ENCODE measurements at places on chromosomes 3 and 15.

- no peak for DNase-seq
These were observed 8.3 kb downstream of the CCDC13 start for GRCh38 chr3:42764561-42765295.

GRCh38 chr15:74044267-74045110, 37.9 kb downstream of the GOLGA6A start:
- DNase-seq = no peak

- no peak for DNase-seq
These were observed 2.1 kb downstream of the RFX7 start for GRCh38 chr15:56241374-56242105.

- DNase-seq = no peak
These were observed 308.3 kb upstream of the CCDC54 start for GRCh38 chr3:107068980-107069379.

DNA sequence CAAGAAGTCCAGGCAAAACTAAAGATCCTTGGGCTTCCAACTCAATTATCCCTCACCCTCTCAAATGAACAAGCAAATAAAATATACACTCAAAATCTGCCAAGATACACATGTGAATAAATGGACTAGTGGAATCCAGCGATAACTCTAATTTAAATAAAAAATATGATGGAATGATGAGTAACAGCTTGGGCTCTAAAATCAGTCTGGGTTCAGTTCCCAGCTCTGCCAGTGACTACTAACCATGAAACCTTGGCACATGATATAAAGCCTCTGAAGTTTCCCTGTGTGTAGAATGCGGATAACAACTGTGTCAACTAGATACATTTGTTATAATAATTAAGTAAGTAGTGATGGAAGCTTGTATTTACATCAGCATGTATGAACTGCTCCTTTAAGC, 81.3 kb downstream of the CADPS start:
- DNase-seq = no peak

DNA sequence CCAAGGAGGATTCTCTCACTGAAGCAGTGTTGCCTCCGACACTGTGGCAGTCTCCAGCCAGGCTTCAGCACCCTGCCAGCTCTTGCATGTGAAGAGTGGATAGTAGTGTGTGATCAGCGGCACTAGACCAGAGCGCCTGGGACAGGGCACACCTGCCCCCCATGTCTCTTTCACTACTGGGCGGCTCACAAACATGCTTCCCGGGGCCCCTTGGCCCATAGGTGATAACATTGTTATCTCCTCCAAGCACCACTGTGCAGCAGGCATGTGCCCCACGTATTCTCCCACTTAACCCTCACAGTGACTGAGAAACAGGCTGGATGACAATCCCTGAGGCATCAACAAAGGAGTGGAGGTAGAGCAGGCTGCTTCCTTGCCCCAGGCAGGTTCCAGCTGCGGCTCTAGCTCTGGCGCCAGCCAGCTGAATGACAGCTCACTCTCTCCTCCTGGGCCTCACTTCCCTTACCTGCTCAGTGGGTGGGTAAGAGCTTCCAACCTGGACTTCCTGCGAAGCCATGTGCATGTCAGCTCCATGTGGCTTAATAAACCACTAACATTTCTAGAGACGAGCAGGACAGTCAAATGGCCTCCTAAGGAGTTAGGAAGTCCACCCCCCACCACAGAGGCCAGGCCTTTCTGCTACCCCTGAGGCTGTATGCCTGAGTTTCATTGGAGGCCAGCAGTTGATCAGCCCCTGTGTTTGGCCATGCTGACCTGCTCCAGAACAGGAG, 37.8 kb downstream of the KLF13 start:
- peak; percentile 57 for DNase-seq

GRCh38 chr15:40245666-40246450, 7.0 kb downstream of the PAK6 start:
- DNase-seq = no peak

DNA sequence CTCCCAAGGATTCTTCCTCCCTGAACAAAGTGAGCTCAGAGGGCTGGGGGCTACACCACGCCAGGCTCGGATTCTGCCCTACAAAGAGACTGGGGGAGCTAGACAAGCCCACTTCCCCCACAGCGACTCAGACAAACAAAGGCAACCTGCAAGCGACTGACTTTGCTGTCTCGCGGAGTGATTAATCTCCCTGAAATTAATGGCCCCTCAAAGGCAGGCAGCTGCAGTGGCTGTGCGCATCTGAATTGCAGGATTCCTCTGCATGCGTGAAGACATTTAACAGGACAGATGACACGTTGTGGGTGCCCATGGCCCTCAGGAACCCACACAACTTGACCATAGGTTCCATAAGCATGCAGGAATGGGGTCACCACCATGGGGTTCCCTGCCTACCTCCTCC, 18.4 kb downstream of the CTXND1 start:
- DNase-seq = no peak

DNA sequence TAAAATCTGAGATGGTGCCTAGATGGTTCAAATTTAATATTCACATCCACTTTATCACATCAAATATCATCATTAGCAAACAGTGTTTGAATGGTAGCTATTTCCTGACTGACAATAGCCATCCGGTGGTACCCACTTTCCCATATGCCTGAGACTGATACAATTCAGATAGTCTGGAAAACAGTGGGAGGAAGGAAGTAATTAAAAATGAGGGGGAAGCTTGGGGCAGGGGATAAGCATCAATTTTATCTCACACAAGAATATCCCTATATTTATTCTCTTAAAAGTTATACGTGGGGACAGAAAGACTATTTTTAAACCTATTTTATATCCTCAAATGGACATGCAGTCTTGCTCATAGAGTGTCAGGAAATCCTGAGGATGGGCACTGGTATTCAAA, 122.5 kb upstream of the GAP43 start:
- DNase-seq = no peak

DNA sequence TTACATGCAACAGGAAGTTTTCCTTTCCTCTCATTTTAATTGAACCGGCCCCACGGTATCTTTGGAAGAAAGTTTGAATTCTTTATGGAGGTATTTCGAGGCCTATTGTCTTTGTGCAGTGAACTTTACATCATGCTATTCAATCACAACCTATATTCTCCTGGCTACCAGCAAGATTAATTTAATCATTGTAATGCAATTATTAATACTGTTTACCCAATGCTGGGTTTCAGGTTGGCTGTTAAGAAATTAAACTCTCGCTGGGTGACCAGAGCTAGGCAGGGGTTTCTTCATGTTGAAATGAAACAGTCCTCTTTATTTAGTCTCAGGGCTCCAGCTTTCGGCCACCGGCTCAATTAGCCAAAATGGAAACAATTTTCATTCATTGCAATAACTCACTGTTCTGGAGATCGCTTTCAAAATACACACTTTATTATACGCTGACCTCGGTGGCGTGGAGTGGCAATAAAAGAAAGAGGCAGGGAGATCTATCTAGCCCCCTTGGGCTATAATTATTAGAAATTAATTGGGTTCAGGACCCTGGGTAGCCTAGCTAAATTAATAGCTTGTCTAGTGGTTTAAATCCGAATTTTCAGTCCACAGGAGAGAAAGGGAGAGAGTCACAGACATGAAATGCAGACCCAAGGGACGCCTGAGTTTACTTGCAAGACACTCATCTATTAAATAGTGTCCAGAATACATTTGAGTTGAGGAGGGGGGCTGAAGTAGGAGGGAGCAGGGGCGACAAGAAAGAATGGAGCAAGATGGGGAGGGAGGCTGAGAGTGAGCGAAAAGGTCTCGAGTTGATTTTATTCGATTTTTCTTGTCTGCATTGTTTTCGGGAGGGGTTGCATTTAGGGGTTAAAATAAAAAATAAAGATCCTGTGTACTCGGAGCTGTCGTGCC, 3.9 kb upstream of the MECOM start:
- DNase-seq = no peak

DNA sequence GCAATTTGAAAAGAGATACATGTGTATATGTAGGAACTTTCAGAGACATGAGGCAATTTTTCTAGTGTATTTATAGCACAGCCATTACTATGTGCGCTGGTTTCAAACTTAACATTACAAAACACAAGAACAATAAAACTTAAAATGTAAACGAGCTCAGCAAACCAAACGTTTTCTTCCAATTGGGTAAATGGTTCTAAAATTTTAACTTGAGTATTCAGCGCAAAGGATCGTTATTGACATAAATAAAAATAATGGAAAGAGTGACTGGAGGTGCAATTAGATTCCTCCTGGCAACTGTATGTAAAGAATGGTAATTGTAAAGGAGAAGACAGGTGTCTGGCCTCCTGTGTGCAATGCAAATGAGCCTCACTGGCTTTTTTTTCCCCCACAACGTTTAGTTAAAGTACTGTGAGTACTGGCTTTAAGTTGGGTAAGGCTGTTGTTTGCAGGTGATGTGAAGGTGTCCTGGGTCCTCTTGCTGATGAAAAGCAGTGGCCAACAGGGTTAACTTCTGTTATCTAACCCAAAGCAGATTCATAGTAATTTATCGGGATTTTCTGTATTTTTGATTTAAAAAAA, 14.1 kb upstream of the GADL1 start:
- no peak for DNase-seq

DNA sequence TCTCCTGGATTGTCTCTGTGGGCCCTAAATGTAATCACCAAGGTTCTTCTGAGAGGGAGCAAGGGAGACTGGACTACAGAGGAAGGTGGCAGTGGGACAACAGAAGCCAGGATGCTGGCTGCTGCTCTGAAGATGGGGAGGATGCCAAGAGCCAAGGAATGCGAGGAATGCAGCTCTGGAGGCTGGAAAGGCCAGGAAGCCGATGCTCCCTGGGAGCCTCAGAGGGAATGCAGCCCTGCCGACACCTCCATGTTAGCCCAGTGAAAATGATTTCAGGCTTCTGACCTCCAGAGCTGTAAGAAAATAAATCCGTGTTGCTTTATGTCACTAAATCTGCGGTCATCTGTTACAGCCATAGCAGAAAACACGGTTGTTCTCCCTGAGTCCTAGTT, 44.1 kb downstream of the UMPS start:
- DNase-seq = no peak

GRCh38 chr15:69459066-69459465, 6.4 kb downstream of the RPLP1 start:
- no peak for DNase-seq

DNA sequence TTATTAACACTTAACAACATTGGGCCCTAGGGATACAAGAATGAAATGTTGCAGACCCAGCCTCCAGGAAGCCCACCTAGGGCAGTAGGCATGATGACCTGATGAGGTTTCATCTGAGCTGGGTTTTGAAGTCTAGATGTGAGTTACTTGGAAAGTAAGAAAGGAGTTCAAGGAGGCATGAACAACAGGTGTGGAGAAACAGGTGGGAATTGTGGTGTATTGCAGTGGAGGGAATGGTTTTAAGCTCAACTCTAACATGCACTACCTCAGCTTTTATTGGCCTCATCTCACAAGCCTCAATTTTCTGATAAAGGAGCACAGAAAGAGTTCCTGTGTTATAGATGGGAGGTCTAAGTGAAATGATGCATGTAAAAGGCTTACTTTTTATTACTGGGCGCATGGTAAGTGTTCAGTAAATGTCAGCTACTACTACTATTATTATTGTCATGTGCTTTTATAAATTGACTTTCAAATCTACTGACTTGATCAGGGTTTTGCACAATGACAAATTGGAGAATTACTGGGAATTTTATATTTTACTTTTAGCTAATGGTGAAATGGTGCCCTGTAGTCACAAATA, 19.3 kb downstream of the SCAANT1 start:
- no peak for DNase-seq

DNA sequence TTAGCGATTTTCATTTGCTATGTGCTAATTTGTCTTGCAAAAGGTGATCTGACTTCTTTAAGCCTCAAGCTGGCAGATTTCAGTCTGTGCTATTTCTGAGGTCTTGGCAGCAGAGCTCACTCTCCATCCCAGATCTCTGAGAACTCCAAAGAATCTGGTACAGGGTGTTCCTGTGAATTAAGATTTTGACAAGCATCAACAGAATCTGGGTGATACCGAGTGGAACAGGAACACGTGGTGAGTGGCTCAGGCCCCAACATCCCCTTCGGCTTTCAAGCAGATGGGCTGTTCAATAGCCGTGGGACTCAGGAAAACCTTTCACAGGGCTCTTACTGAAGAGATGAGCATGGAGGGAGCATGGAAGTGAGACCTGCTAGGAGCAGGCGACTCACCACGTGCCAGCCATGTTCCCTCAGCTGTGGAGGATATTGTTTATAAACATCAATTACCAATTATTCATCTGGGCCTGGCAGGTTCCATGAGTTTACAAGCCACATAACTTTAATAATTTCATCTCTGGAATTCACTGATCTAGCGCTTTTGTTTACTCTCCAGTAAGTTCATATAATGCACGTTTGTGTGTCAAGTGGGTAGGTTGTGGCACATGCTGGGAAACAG, 103.4 kb upstream of the SELENOK start:
- DNase-seq = no peak

DNA sequence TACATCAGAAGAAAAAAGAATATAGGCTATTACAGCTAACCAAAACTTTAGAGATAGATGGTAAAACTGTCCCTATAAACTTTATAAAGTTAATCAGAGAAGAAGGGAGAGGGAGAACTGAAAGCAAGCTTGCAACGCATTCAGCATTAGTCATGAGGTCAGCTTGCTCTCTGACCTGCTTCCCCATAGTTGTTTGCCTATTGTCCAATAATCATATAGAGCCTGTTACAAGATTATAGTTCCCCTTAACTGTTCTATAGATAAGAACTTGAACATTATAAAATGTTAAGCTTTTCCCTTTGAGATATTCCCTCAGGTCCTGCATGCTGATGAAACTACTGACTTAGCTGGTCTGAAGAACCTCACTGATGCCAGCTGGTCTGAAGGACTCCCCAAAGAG, 74.5 kb downstream of the CPNE4 start:
- no peak for DNase-seq

GRCh38 chr3:30623351-30623750, 16.9 kb downstream of the TGFBR2 start:
- DNase-seq = no peak

DNA sequence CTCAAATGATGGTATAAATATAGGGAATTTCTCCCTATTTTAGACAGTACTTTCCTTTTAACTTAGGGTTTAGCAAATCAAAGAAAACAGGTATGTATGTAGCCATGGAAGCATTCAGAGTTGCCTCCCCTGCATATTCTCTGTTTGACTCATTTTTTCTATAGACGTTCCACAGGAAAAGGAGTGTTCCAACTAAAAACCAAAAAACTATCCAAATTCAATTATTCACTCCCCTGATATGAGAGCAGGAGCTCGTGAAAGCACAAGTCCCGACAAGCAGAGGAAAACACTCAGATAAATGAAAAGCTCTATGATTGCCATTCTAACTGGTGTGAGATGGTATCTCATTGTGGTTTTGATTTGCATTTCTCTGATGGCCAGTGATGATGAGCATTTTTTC, 119.5 kb downstream of the FRMD5 start:
- DNase-seq = no peak

DNA sequence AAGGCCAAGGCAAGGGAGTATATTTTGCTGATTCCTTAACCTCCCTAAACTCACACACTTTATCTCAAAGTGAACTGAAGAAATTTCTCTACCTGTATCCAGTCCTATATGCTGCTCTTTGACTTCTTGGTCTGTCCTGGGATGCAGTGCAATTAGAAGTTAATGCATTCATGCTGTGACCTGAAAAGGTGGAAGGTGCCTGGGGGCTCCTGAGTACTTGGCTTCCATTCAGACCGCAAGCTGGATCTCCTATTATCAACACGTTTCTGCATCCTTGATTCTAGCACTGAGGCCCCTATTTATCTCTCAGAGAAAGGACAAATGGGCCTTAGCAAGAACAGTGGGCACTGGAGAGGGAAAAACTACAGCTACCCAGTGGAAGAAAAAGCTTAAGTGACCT, 17.7 kb upstream of the CADPS start:
- DNase-seq = no peak

GRCh38 chr15:85854345-85855097, 59.8 kb upstream of the KLHL25 start:
- DNase-seq = peak; percentile 51

GRCh38 chr15:85497172-85497569, 116.8 kb downstream of the AKAP13 start:
- no peak for DNase-seq

GRCh38 chr3:138113326-138113725, 2.1 kb downstream of the DZIP1L start:
- DNase-seq = no peak

All from activated T-cell treated with anti-CD3 and anti-CD28 coated beads, Interleukin-2, amount 50 U/mL, for 48 hours (primary cell).